Pancreas (tissue), 10 donors: ENCODE measurements at places on chromosomes 13 and 19.

GRCh38 chr19:10018786-10019185, 5.5 kb downstream of the RDH8 start:
- DNase-seq = no peak

GRCh38 chr19:10805758-10806247, 30.2 kb downstream of the TMED1 start:
- DNase-seq = no peak

GRCh38 chr13:36068566-36068965, 62.6 kb downstream of the DCLK1 start:
- DNase-seq = no peak

DNA sequence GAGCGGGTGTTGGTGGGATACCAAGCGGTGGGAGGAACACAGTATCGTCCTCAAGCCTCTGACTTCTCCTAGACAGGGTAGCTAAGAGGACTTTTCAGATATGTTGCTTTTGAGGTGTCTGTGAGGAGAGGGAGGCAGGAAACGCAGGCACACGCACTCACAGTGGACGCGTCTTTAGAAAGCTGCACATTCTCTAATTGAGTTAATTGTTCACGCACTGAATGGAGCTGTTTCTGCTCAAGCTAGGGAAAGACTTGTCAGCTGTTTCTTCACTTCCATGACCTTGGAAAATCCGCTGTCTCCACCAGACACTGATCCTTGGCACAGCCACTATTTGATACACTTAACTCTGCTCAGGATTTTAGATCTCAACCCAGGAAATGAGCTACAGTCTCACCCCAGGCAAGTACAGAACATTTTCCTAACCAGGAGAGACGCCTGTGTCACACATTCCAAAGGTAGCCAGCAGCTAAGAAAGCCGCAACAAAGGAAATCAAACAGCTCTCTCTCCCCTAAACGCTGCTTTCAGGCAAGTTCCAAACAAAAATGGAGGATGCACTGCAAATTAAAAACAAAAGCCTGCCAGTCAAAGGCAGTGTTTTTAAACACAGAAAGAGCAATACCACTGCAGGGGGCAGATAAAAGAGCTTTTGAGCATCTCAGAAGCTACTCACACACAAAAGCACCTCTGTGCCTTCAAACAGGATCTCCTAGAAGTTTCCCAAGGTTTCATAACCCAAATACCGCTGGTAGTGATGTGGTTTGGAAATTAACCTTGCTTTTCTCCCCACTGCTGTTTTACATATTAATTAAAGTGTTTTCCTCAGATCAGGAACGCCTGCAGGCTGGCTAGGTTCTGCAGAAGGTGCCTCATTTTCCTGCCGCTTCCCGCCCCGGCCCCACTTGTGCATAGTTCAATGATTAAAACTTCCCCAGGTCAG, 57.3 kb downstream of the IRS2 start:
- no peak for DNase-seq

GRCh38 chr13:42137856-42138537, 89.5 kb downstream of the DGKH start:
- no peak for DNase-seq

GRCh38 chr13:23673354-23673753, 103.1 kb downstream of the TNFRSF19 start:
- DNase-seq = no peak

- DNase-seq = no peak
Measured at GRCh38 chr13:26819046-26819445, 58.5 kb upstream of the GPR12 start.

GRCh38 chr13:34464011-34464410, 478.1 kb upstream of the NBEA start:
- DNase-seq = no peak

DNA sequence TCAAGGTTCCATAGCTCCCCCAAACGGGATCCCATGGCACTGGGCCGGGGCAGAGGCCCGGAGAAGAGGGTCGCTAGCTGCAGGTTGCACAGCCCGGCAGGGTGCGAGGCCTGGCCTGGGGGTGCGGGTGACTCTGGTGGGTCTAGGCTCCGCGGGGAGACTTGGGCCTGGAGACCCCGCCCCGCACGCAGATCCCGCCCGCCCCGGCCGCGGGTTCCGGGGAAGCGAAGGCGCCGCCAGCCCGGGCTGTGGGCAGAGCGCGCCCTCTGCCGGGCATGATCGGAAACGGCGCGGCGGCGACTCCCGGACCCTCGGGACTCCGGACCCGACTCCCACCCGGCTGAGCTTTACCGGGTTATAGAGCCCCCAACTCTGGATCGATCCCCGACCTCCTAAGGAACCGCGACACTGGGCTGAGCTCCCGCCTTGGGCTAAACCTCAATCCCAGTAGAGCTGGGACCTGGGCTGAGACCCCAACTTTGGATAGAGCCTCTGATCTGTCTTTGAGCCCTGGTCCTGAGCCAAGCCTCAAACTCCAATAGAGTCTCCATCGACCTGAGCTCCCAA, 3.1 kb upstream of the TNFAIP8L1 start:
- DNase-seq = peak; percentile 92
